ENCODE measurements at places on chromosomes 7 and 10.

DNA sequence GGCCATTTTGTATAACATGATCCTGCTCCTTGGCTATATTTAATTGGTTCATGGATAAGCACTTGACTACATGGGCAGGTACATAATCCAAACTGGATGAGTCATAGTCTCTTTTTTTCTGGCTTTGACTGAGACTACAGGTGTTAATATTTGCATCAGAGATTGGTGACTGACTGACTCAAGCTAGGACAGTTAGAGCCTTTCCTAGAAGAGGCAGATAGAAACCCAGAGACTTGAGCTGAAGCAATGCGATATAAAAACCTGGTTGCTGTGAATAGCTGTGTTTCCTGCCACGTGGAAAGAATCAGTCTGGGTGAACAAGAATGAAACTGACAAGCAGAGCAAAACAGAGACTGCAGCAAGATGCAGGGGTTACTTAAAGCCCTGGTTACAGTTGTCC is 81.0 kb downstream of the SAMD9 start:
- peak; percentile 56 for DNase-seq

DNA sequence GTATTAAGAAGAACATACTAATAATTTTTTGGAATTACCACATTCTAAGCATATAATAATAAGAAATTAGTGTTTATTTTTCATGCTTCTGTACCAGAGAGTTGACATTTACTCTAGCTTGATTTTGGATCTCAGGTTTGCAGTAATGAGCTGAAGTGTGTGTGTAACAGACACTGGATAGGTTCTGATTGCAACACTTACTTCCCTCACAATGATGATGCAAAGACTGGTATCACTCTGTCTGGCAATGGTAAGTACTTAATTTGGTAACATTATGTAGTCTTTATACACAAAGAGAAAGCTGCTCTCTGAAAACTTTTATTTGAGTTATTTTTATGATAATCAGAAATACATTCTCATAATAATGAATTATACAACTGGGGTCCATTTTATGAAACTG is 54.1 kb downstream of the SRI start:
- no peak for DNase-seq

- DNase-seq, result peak; percentile 64
Measured at GRCh38 chr7:142482891-142483658, 225.2 kb upstream of the PRSS58 start.

- DNase-seq, result no peak
Measured at GRCh38 chr7:145474009-145474686, 638.3 kb upstream of the TPK1 start.

DNA sequence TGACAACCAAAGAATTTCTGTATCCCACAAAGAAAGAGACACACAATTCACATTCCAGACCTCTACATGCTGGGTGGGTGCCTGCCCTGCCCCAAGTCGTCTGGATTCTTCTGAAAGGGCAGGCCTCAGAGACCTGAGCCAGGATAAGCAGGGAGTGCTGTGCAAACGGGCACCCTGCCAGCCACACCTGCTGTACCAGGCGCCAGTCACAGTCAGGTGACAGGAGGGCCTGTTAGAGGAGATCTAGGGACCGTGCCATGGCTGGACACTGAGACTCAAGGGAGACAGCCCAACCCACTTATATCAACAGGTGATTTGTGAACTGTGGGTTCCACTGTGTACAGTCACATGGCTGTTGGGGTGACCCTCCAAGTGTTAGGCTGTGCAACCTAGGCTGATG is 103.1 kb upstream of the AFAP1L2 start:
- DNase-seq, result no peak

DNA sequence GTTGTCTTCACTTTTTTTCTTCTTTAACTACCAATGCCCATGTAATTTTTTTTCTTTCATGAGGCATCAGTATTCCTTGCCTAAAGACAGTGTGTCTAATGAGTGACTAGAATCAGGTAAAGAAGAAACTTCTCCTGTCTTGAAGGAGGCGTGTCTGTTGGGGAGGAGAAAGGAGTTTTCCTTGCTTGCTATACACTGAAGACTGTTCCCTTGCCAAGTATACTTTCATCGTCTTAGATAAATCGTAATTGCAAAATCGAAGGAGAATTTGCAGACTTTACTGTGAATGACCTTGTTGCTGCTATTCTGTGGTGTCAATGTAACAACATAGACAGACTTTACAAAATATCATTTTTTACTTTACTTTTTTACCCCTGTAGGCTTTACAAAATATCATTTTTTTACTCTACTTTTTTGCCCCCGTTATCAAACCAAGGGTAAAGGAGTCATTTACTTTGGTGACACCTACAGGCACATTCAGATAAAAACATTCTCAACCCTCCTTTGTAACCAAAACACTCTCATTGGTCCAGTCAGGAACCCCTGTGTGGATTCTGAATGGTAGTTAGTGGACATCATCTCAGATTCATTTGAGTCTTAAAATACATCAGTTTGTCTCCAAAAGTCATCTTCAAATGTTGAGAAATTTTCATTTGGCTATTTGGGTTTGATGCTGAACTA is 232.4 kb downstream of the AHR start:
- DNase-seq, result peak; percentile 12

DNA sequence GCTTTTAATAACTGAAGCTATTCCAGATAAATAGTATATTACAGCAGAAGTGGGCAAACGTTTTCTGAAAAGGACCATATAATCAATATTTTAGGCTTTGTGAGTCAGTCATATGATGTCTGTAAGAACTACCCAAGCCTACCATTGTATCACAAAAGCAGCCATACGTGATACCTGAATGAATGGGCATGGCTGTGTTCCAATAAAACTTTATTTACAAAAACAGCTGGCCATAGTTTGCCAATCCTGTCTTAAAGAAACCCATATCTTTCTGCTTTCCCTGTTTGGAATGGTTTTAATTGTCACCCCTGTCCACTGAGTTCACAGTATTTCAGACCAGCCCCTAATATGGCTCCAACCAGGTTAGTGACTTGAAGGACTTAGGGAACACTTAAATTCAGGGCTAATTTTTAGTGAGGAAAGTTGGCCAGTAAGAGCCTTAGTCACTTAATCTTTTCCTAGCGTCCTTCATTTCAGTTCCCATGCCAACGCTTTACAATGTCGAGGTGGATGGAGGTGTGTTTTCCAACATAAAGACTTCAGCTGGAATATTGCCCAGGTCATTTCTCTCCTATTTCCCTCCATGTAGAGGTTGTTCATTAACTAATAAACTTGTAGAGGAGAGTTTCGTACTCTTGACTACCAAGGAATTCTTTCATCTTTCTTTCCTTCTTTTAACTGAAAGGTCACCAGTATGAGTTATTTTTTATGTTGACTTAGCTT is 184.5 kb downstream of the TRIL start:
- DNase-seq, result no peak

DNA sequence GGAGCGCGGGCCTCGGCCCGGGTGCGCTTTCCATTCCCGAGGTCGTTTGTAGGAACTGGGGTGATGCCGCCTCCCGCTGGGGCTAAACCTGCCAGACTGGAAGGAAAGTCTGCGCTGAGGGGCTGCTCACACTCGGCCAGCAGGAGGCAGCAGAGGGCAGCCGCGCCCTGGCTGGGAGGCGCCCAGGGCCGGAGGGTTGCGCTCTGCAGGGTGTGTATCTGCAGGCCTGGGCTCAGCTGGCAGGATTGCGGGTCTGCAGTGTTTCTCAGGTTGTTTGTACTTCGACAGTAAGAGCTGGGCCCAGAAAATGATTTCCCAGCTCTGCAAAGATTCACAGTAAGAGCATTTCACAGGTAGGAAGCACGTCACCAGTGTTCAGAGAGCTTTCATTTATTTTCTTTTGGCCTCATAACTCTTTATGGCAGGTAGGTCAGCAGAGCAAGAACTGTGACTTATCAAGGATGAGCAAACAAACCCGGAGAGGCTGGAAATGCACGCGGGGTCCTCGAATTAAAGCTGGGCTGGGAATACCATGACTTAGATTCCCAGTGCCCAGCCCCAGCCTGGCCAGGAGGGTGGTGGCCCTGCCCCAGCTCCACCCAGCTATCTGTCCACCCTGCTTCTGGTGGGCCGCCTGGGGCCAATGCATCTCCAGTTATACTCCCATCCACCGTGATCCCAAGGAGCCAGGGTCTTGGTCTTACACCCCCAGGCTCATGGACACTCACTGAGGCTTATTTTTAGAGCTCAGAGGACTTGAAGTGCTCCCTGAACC is 15.2 kb upstream of the PPP2R2D start:
- peak; percentile 79 for DNase-seq

- no peak for DNase-seq
Measured at GRCh38 chr7:70208236-70209063, 610.2 kb downstream of the AUTS2 start.

DNA sequence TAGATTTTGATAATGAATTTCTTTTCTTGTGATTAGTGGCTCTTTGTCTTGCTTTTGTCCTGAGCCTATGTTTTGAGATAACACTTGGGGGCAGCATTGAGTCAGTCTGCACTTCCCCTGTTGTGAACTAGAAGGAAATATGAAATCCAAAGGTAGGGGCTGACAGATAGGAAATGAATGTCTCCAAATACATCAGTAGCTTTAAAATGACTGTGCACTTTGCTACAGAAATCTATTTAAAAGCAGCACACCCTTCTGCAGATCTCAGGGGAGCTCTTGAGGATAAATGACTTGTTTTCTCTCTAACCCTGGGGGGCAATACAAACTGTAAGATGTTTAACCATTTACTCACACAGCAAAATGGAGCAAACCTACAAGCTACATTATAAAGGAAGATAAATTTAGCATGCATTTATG is 176.0 kb upstream of the MYO3A start:
- no peak for DNase-seq

GRCh38 chr7:27117887-27118491 is 12.6 kb downstream of the HOXA4 start:
- no peak for DNase-seq

- DNase-seq, result no peak
Measured at GRCh38 chr10:95441547-95441923, 119.6 kb downstream of the SORBS1 start.

DNA sequence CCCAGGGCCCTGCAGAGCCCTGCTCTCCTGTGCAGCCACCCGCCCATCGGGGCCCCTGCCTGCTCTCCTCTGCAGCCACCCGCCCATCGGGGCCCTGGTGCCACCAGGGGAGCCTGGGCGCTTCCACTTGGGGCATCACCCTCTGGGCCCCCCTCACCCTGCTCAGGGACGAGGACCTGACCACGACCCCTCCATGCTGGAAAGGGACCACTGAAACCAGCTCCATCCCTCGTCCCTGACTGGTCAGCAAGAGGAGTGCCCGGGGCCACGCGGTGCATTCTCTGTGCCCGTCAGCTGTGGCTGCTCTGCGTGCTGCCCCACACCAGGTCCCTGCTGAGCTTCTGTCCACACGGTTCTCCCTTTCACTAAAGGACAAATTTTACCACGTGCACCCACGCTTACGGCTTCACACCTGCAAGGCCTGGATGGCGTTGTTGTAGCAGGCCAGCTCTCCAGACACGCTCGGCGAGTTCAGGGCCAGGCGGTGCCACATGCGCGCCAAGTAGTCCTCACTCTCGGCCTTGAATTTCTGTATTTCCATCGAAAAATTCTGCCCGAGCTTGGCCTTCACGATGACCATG is 57.6 kb downstream of the CFAP46 start:
- DNase-seq, result no peak

DNA sequence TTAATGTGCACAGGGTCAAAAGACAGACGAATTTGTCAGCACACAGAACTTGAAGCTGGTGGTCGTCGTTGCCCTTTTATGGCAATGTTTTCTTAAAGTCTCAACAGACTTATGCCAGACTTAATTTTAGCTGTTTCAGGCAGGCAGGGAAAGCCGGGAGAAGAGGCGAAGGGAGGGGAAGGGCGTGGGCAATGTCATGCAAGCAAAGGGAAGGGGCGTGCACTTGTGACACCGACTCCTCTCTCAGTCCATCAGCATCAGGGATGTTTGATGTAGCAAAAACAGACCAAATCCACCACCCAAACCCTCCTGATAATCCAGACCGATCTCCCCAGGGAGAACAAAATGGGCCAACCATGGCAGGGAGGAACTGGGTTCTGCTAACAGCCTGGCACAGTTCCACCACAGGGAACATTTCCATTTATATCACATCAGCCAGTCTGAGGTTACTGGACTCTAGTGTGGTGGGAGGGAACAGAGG is 118.1 kb upstream of the RHEB start:
- no peak for DNase-seq

- no peak for DNase-seq
Measured at GRCh38 chr10:44870031-44870430, 41.1 kb upstream of the TMEM72 start.

DNA sequence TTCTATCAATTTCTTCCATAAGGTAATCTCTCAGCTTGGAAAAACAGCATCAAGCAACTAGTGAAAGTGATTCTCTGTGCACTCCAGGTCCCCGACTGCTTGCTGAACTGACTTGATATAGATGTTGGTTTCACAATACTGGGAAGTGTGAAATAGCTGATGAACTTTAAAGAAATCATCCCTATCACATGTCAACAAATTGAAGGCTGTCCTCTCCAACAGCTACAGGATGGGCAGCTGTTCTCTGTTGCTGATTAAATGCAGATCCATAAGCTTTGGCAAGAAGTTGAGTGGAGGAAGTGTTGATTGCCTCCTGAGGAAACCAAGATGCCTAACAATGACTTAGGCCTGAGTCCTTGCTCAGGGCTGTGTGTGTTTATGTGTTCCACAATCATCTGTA is 130.4 kb upstream of the GDF10 start:
- no peak for DNase-seq

DNA sequence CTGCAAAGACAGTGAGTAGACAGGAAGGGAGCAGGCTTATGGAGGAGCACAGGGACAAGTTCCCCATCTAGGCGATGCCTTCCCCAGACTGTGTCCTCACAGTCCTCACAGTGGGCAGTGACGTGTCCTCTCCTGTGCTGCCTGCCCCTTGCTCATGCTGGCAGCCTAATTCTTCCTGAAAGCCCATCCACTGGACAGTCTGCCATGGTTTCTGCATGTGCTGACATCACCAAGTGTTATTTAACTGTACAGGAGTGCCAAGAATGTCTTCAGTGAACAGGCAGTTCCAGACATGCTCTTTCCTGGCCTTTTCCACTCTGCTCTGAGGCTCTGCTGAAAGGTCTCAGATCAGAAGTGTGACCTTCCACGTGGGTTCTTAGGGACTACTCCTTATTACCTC is 54.1 kb downstream of the ZNF248 start:
- DNase-seq, result no peak

DNA sequence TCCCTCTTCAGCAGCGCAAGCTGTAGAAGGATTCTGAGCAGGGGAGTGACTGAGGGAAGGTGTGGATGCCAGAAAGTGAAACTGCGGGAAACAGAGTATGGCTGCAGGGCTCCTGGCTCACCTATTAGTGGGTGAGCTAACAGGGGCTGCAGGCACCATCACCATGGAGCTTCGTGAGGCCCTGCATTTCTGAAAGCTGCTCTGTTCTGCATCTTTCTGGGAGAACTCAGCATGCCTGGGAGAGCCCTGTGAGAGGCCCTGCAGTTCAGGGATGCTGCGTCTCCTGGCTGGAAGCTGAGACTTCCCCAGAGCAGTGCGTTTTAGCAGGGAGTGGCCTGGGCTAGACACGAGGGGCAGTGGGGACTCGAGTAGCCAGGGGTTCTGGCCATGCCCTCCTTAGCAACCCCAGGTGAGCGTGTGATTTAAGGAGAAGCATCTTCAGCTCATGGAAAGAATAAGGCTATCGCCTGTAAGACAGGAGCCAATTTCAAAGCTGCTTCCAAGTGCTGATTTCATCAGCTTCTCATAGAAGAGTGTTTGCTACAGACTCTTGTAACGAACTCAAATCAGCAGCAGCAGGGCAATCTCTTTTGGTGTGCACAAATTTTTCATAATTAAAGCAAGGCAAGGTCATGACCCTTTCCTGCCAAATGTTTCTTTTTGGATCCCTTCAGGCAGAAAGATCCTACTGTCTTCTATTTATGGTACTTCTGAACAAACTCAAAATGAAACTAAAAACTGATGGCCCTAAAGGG is 293.6 kb upstream of the ZNF32 start:
- DNase-seq, result no peak

- no peak for DNase-seq
Measured at GRCh38 chr10:86707505-86707904, 39.2 kb downstream of the LDB3 start.
